LNCaP clone FGC (cell line): ENCODE measurements at places on chromosomes 5 and 9.

DNA sequence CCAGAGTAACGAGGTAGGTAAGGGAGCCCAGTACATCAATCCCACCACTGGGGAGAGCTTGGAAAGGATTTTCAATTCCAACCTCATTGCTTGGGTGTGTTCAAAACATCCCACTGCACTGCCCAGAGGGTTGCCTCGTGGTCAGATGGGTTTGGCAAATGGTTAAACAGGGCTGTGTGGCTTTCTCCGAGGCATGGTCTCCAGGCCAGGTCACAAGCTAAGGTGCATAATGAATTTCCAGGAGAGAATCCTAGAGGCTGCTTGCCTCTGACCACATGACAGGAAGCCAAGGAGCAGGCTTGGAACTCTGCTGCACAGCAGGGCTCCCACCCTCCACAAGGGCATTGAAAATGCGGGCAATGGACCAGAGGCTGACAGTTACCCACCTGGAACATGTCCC lies 51.6 kb downstream of the DAP start:
- DNase-seq: no peak

DNA sequence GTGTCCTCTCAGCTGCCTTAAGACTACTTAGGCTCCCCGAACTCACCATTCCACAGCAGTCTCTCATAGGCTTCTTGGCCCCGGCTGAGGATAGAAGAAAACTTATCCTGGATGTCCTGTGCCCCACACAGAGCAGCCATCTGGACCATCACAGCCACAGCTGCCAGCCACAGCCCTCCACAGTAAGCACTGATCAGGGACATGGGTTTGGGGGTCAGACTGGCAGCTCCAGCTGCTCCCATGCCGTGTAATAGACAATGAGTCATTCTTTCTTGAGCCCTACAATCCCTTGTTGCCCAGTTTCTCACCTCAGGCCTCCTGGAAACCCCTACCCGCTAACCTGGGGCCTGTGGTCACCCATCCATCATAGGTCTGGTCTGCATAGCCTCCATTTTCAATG lies 5.7 kb downstream of the CREB3 start:
- no peak for DNase-seq

GRCh38 chr5:113510836-113511451 lies 2.5 kb upstream of the YTHDC2 start:
- peak; percentile 34 for DNase-seq

DNA sequence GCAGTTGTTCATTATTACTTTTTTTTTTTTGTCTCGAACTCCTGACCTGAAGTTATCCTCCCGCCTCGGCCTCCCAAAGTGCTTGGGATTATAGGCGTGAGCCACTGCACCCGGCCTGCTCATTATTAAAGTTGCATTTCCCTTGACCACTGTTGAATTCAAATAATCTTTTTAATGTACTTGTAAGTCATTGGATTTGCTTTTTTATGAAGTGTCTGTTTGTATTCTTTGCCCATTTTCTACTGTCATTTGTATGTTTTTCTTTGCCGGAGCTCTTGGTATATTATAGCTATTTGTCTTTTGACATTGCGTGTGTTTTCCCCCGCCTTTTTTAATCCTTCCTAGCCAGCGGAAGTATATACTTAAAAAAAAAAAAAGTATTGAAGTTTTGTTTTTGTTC lies 22.0 kb downstream of the LRRTM2 start:
- no peak for DNase-seq

DNA sequence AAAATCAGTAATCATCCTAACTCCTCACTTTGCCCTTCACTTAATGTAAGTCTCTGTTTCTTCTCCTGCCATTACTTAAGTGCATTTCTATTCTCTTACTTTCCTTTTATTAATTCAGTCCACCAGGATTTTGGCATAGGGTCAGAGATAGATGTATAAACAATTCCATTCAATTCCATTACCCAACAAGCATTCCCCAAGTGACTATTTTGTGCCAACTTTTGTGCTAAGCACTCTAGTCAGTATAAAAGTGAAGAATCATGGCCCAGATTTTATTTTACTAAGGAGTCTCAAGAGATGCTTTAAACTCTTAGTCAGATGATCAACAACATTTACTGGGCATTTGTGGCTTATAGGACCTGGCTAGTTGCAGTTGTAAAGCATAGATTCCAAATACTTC lies 159.3 kb downstream of the DMAC1 start:
- no peak for DNase-seq

DNA sequence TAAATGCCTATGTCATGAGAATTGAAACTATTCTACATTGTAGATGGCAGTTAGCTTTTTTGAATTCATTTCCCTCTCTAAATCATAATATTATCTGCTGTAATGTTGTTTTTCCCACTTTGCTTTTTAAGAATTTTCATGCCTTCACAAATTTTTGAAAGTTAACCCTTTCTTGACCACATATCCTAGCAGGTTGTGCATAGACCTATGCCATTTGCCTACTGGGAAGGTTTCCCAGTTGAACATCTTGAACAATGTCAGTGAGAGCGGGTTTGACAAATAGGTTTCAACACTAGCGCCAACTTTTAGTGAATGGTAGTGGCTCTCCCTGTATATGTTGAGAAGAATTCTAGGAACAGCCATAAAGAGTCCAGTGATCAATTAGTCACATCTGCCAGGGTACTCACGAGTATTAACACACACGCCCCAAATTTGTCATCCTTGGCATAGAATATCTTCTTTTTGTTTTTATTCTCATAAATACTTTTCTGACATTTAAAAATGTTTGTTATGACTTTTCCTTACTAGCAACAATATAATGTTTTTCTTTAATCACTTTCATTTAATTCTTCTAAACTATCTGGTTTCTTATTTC lies 307.6 kb downstream of the PJA2 start:
- DNase-seq: no peak

- DNase-seq: no peak
These were observed 6.0 kb upstream of the ZDHHC12 start for GRCh38 chr9:128729766-128730517.

GRCh38 chr5:150860246-150860821 lies 14.0 kb downstream of the IRGM start:
- no peak for DNase-seq

- DNase-seq: no peak
These were observed 140.1 kb downstream of the BASP1 start for GRCh38 chr5:17357504-17357903.

DNA sequence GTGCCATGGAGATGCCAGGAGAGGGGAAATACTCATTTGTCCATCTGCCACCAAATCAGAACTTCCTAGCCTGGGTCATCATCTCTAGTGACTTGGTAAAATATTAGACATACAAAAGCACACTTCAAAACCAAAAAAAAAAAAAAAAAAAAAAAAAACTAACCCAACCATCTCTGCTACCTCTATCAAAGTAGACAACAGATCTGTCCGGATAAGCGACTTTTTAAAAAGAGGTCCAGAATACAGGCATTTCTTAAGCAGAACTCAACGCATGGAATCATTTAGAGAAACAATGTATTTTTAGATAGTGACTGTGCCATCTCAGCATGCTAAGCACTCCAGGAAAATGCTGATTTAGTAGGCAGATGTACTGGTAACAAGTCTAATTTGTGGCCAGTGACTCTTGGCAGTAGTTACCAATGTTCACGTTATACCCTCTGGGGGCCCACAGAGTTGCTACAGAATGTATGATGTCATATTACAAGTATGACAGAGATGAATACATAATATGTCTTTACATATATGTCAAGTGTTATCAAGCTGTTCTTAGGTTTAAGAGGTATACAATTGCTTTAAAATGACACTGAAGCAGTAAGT lies 107.8 kb downstream of the SMIM23 start:
- DNase-seq: no peak

- no peak for DNase-seq
These were observed 807.0 kb downstream of the TLE4 start for GRCh38 chr9:80378669-80379293.

DNA sequence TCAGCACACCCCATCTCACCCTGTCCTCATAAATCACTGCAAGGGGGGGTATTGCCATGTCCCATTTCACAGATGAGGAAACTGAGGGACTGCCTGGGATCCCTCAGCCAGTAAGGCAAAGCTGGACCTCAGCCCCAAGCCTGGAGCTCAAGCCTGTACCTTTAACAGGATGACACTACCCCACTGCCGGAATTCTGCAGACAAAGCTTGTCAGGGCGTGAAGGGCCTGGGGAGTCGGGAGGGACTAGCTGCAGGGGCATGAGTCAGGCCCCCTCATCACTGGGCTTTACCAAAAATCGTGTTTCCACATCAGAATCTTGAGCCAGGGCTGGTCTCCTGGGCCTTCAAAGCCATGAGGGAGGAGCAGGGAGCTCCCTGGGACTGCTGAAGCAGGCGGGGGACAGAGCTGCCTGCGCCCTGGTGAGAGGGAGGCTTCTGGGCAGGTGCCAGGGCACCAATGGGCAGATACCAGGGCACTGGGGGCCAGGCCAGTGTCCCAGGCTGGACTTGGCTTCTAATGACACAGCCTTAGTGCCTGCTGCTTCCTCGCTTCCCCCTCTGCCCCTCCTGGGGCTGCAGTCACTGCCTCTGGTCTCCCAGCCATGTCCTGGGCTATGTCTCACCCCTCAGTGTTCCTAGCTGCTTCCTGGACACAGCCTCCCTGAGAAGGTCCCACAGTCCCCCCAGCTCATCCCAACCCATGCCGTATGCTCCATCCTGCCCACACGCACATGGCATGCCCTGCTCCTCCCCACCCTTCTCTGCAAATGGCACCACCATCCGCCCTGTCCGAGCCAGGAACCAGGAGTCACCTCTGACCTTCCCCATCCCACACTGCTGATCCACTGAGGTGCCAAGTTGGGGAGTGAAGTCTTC lies 80.7 kb downstream of the LMX1B start:
- DNase-seq: no peak

- DNase-seq: no peak
These were observed 8.0 kb upstream of the FAM120AOS start for GRCh38 chr9:93461414-93461743.

- DNase-seq: no peak
These were observed 183.2 kb downstream of the AUH start for GRCh38 chr9:91178281-91179236.
